ENCODE measurements at places on chromosomes 13 and 19. TPM values are rescaled to one million over a fixed set of nuclear protein-coding genes. Genes with fewer than 3 reads are reported as not detected.

Gene PIP5K1C
- 13.2 TPM for total RNA-seq

Gene KLK6
- total RNA-seq: 0.23 TPM

Gene CACNG6
- total RNA-seq: 10.5 TPM

Gene CLDND2
- 10.5 TPM for total RNA-seq

Gene CRLF1
- total RNA-seq: 4.1 TPM

Gene KLK10
- 0.27 TPM for total RNA-seq

Gene MAG
- not detected for total RNA-seq

Gene VSTM2B
- total RNA-seq: not detected

Gene DNAAF3
- total RNA-seq: 8.6 TPM

Gene SULT2A1
- not detected for total RNA-seq

Gene FCAR
- total RNA-seq: not detected

Gene ADAT3
- 5.9 TPM for total RNA-seq

Gene PDX1
- 0.12 TPM for total RNA-seq

Gene MIR17HG
- total RNA-seq: 2.3 TPM

Gene OR7C1
- not detected for total RNA-seq

Gene PSG11
- total RNA-seq: 0.15 TPM

Gene IZUMO2
- total RNA-seq: not detected

Gene SIGLEC14
- not detected for total RNA-seq

Gene LIM2
- total RNA-seq: not detected

Gene LILRB3
- not detected for total RNA-seq

Gene RNASEH2A
- 49.1 TPM for total RNA-seq

Gene PSG6
- total RNA-seq: 0.18 TPM

Gene TNFSF13B
- total RNA-seq: 0.03 TPM

Gene SSC5D
- 1.2 TPM for total RNA-seq

Gene STOML3
- total RNA-seq: not detected

Gene CEACAM20
- not detected for total RNA-seq

Gene AZU1
- total RNA-seq: not detected

Gene PLPPR3
- total RNA-seq: 4.3 TPM

Gene GZMM
- 0.23 TPM for total RNA-seq

Gene CALR3
- not detected for total RNA-seq

Gene ZNF541
- not detected for total RNA-seq

Gene ZNF536
- not detected for total RNA-seq

Gene IFI30
- total RNA-seq: 10.4 TPM

Gene KIR3DL2
- total RNA-seq: not detected

Gene POU4F1
- 0.77 TPM for total RNA-seq

Gene RCBTB2
- 1.2 TPM for total RNA-seq

Gene ZNF235
- 3.0 TPM for total RNA-seq

Gene TEX29
- not detected for total RNA-seq

Gene MEDAG
- 0.23 TPM for total RNA-seq

Gene EDNRB
- not detected for total RNA-seq

Gene C19orf73
- 3.1 TPM for total RNA-seq

Gene S1PR4
- total RNA-seq: not detected

Gene RDH8
- 0.43 TPM for total RNA-seq

Gene ZIC2
- total RNA-seq: 11.6 TPM

Gene PRSS57
- not detected for total RNA-seq

Gene TMEM150B
- not detected for total RNA-seq

Gene FCGBP
- total RNA-seq: 0.84 TPM

Gene RFPL4A
- total RNA-seq: 0.22 TPM

Gene ZNF793
- total RNA-seq: 0.03 TPM

Gene CD177
- total RNA-seq: 0.08 TPM

Gene KIR2DL3
- not detected for total RNA-seq
